ENCODE measurements at places on chromosomes 7 and 10.

- no peak for DNase-seq
These were observed 48.5 kb upstream of the NXPH1 start for GRCh38 chr7:8384901-8385300.

- DNase-seq = no peak
These were observed 87.7 kb upstream of the PDK4 start for GRCh38 chr7:95684037-95684436.

DNA sequence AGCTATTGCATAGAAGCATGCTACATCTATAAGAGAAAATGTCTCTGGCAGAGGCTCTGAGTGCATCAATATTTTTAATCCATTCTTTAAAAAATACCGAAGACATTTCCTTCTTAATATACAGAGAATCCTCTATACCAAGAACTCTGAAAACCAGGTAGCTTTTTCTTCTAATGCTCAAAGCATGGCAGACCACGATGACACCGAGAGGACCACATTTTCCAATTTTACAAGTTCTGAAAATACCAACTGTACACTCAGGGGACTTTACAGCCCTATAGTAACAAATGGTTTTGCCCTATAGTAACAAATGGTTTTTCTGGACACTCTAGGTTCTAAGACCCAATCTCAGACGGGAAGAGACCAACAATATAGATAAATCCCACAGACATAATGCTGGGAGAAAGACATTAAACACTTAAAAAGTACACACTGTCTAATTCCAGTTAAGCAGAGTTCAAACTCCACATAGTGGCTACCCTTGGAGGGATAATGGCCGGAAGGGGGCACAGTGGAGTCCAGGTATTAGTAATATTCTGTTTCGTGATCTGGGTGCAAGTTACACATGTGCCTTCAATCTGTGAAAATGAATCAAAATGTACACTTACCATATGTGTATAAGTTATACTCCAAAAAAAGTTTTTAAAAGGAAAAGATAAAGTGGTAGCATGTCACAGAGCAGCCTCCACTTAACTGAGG, 26.2 kb downstream of the CCDC6 start:
- no peak for DNase-seq

- DNase-seq = no peak
These were observed 19.8 kb upstream of the KDM7A start for GRCh38 chr7:140196361-140197217.
